ENCODE measurements at places on chromosomes 11 and 22. TPM values are rescaled to one million over a fixed set of nuclear protein-coding genes. Genes with fewer than 3 reads are reported as not detected.

Gene C11orf42
- not detected for total RNA-seq

Gene FAM111B
- 28.9 TPM for total RNA-seq

Gene IL17REL
- total RNA-seq: 0.73 TPM

Gene VSIG2
- total RNA-seq: 0.34 TPM

Gene ACRV1
- not detected for total RNA-seq

Gene PRDM10
- 16.2 TPM for total RNA-seq

Gene KCNJ5
- total RNA-seq: not detected

Gene GSTT2
- not detected for total RNA-seq

Gene TRIM51
- total RNA-seq: not detected

Gene JAML
- 155 TPM for total RNA-seq

Gene OR8A1
- total RNA-seq: not detected

Gene APOL4
- 0.67 TPM for total RNA-seq

Gene SAC3D1
- total RNA-seq: 14.7 TPM

Gene FOLR2
- total RNA-seq: not detected

Gene TBX1
- not detected for total RNA-seq

Measured in activated CD4-positive, alpha-beta memory T cell treated with anti-CD3 and anti-CD28 coated beads for 36 hours (primary cell).